Activated CD4-positive, alpha-beta memory T cell treated with anti-CD3 and anti-CD28 coated beads, Interleukin-2, amount 10 ng/mL, durations not matched to agents 7 days and 5 days (primary cell): ENCODE measurements at places on chromosomes 7 and 10. TPM values are rescaled to one million over a fixed set of nuclear protein-coding genes. Genes with fewer than 3 reads are reported as not detected.

DNA sequence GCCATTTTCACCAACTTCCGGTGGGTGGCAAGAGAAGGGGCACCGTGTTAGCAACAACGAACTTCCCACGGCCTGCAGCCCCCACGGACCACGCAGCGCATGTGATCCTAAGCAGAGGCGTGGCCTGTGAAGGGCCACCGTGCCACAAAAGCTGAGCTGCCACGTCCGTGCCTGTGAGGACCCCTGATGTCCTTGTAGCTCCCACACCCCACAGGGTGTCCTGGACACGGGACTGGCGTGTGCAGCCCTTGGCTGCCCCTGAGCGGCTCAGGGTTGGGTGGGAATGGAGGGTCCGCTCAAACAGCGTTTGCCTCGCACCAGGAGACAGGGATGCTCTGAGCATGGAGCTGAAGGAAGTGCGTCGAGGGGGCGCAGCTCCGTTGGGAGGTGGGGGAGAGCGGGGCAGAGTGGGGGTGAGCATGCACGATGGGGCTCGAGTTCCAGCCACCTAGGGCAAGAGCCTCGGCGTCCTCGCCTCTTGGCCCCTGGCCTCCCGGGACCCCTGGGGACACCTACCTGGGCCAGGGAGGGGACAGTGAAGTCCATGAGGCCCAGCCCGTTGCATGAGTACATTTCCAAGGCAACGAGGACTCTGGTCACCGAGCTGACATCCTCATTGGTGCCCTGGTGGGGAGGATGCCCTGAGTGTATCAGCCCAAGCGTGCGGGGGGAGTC lies 33.6 kb downstream of the CFAP46 start:
- H3K4me3 ChIP-seq: no peak overlapping the region
- no peak for DNase-seq
- H3K27me3 ChIP-seq: peaks cover 4% of the 10 kb centered on the region
- H3K27ac ChIP-seq: no peak overlapping the region
- no peaks in the 10 kb centered on the region for H3K36me3 ChIP-seq
- H3K4me1 ChIP-seq: peaks cover 12% of the 10 kb centered on the region

The TMEM178B gene
- total RNA-seq: 1.7 TPM

- no peak overlapping the region for H3K27ac ChIP-seq
- no peaks in the 10 kb centered on the region for H3K36me3 ChIP-seq
- H3K4me3 ChIP-seq: no peak overlapping the region
- H3K4me1 ChIP-seq: no peaks in the 10 kb centered on the region
- no peaks in the 10 kb centered on the region for H3K27me3 ChIP-seq
Measured at GRCh38 chr10:96618653-96619052, 31.8 kb upstream of the TM9SF3 start.

DNA sequence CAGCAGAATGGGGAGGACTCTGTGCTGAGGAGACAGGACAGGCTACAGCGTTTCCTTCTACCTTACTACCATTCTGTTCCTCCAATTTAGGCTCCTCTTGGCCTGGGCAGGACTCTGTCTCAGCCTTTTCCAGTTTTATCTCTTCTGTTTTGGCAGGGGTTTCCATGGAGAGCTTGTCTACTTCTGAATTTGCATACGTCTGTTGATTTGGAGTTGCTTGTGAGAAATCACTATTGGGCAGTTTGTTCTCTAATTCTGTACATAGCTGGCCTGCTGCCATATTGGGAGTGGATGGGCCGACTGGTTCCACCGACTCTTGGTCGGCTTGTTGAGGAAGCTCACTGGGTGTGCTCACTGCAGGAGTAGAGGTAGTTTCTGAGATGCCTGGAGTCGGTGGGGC lies 136.8 kb downstream of the GALNT11 start:
- DNase-seq: no peak
- H3K27me3 ChIP-seq: no peaks in the 10 kb centered on the region
- peaks cover 5% of the 10 kb centered on the region for H3K4me1 ChIP-seq
- no peak overlapping the region for H3K27ac ChIP-seq
- H3K36me3 ChIP-seq: peaks cover 46% of the 10 kb centered on the region

GRCh38 chr10:10530313-10530712 lies 487.4 kb upstream of the CELF2 start:
- no peaks in the 10 kb centered on the region for H3K36me3 ChIP-seq
- H3K4me1 ChIP-seq: no peaks in the 10 kb centered on the region
